Activated CD4-positive, alpha-beta T cell treated with anti-CD3 and anti-CD28 coated beads for 4 hours (primary cell): ENCODE measurements at places on chromosomes 7 and 10.
A peak's percentile ranks its signal among the peaks of the same experiment; 100 is the strongest.

- no peak for DNase-seq
Observed at GRCh38 chr10:52276986-52277385, 37.1 kb upstream of the DKK1 start.

GRCh38 chr10:114526504-114527238 lies 122.4 kb upstream of the AFAP1L2 start:
- DNase-seq: peak; percentile 84

DNA sequence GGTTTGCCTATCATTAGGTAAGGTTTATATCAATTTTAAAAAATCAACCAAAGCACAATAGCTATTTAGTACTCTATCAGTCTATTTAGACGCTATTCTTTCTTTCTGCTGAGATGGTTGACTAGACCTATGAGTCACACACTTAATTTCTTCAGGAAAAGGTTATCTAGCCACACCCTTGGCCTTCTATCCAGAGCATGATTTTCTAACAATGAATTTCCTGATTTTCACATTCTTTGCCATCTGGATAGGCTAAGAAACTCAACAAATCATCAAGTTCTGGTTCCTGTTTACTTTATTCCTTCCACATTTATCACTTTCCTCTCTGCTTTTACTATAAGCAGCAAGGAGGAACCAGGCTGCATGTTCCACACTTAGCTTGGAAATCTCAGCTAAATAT lies 8.1 kb downstream of the PRPS1L1 start:
- DNase-seq: no peak

DNA sequence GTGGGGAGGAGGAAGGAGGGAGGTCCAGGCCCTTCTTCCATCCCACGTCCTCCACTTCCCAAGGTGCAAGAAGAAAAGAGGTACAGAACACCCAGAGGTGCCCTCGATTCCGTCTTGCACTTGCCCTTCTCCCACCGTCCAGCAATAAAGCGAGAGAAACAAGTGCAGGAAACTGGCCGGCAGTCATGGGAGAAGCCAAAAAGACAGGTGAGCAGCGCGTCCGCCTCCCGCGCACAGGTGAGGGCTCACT lies 1.3 kb downstream of the C10orf95 start:
- DNase-seq: no peak

DNA sequence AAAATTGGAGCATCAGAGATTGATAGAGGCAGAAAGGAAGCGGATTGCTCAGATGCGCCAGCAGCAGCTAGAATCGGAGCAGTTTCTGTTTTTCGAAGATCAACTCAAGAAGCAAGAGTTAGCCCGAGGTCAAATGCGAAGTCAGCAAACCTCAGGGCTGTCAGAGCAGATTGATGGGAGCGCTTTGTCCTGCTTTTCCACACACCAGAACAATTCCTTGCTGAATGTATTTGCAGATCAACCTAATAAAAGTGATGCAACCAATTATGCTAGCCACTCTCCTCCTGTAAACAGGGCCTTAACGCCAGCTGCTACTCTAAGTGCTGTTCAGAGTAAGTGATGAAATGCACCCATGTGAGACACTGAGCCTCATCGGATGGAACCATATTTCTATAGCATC lies 33.1 kb downstream of the STAMBPL1 start:
- no peak for DNase-seq

DNA sequence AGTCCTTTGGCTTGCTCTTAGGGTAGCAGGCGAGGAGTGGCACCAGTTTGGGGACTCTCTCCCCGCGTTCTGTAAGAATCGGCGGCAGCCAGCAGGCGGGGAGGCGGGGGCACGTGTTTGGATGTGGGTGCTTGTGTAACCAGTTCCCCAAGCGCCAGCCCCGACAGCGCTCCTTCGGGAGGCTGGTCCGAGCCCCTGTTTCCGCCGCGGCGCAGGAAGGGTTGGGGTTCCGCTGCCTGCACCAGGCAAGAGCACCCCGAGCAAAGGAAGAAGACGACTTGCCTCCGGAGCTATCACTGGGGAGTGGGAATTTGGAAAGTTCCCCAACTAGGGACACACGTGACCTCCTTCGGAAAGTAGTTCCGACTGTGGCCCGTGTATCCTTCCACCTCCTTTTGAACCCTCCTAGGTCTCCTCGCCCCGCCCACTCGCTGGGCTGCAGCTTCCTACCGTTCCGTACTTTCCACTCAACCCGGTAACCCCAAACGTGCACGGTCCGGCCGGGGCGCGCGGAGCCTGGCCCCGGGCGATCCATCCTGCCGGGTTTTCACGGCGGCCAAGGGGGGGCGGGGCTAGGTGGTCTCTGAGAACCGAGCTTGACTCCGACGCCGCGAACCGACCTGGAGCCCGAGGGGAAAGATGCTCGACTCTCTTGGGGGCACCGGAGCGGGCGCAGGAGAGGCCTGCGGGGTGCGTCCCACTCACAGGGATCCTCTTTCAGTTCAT lies 1.2 kb downstream of the KLLN start:
- DNase-seq: peak; percentile 93

DNA sequence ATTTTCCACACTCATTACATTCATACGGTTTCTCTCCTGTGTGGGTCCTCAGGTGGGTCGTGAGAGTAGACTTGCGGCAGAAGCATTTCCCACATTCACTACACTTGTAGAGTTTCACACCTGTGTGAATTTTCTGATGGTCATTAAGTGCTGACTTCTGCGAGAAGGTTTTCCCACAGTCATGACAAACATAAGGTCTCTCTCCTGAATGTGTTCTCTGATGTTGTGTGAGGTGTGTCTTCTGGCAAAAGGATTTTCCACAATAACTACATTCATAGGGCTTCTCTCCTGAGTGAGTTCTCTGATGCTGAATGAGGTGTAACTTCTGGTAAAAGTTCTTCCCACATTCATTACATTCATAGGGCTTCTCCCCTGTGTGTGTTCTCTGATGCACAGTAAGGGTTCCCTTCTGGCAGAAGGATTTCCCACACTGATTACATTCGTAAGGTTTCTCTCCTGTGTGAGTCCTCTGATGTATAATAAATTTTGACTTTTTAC lies 15.1 kb downstream of the ZNF12 start:
- no peak for DNase-seq

DNA sequence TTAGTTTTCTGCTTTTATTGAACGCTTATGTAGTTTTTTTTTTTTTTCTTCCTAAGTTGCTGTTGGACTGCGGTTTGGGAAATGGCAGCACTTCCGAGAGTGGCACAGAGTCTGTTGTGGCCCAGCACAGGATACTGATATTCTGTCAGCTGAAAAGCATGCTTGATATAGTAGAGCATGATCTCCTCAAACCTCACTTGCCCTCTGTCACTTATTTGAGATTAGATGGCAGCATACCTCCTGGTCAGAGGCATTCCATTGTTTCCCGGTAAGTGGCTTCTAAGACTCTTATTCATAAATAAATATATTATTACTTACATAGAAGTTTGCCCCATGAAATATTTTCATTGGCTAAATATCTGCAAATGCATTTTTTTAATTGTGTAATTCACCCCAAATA lies 101.1 kb downstream of the BTAF1 start:
- DNase-seq: no peak

DNA sequence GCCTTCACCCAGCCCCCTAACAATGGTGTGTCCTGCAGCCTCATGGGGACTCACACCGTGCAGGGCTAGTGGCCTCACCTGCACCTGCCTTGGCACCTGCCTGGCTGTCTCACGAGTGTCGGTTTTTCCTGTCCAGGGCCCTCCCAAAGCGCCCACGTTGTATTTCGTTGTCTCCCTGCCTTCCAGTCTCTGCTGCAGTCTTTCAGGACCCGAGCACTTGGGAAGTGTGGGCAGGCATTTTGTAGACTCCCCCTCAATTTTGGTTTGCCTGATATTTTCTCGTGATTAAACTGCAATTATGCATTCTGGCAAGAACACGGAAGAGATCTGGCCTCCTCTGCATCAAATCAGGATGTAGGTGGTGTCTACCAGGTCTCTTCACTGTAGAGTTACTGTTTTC lies 17.9 kb downstream of the BNIP3 start:
- no peak for DNase-seq

DNA sequence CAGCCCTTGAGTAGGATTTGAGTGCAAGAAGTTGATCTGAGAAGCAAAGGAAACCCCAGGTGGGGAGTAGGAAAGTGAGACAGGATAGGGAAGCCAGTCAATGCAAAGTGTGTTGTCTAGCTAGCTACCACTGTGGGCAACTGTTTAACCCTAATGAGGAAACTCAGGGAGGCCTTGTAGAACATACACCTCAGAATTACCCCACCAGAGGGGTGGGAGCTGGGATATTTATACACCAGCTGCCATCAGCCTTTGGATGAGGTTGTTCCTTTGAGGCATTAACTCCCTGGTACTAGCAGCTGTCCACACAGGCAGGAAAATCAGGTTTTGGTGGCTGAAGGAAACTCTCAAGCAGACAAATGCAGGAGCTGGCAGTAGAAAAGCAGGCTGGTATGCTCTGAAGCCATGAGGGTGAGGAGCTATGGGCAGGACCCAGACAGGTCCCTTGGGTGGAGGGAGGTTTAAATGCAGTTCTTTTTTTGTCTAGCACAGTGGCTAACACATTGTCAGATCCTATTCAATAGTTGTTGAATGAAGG lies 60.1 kb upstream of the ARID5B start:
- DNase-seq: no peak

GRCh38 chr7:2165239-2165609 lies 67.5 kb downstream of the MAD1L1 start:
- no peak for DNase-seq

DNA sequence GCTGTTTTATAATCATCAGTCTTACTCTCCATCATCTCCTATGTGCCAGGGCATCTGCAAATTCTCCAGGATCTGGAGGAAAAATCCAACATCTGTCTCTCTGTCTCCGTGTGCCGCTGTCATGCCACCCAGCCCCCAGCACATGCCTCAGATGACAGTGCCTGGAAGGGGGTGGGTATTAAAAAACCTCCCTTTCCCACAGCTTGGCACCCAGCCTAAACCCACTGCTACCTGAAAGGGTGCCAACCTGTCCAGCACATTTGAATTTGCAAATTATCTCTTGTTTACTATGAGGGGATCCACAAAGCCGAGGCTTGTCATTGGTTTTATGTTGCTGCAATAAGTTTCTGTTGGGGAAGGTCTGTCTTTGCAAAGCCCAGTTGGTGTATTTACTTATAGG lies 73.1 kb downstream of the EMX2 start:
- DNase-seq: no peak

- no peak for DNase-seq
Observed at GRCh38 chr10:60707841-60708240, 70.4 kb upstream of the CDK1 start.
